Keratinocyte (primary cell): ENCODE measurements at places on chromosomes 3 and 15. TPM values are rescaled to one million over a fixed set of nuclear protein-coding genes. Genes with fewer than 3 reads are reported as not detected.

POPDC2 gene
- 0.48 to 1.3 TPM (median 0.87 TPM) in 3 replicates for polyA plus RNA-seq

GRCh38 chr3:150094150-150094933 is 123.6 kb upstream of the PFN2 start:
- DNase-seq, result peak; percentile 62

TYRO3 gene
- 7.1 to 13.5 TPM (median 9.0 TPM) in 3 replicates for polyA plus RNA-seq

ICE2 gene
- polyA plus RNA-seq, result 18.7 to 34.1 TPM (median 29.4 TPM) in 3 replicates

- DNase-seq, result no peak
Measured at GRCh38 chr3:194272861-194273742, 78.0 kb downstream of the CPN2 start.

PBRM1 gene
- polyA plus RNA-seq, result 20.3 to 26.0 TPM (median 25.7 TPM) in 3 replicates

GRCh38 chr15:66107070-66107469 is 146.5 kb downstream of the MEGF11 start:
- DNase-seq, result no peak
